T-helper 2 cell (primary cell): ENCODE measurements at places on chromosomes 7 and 10.

DNA sequence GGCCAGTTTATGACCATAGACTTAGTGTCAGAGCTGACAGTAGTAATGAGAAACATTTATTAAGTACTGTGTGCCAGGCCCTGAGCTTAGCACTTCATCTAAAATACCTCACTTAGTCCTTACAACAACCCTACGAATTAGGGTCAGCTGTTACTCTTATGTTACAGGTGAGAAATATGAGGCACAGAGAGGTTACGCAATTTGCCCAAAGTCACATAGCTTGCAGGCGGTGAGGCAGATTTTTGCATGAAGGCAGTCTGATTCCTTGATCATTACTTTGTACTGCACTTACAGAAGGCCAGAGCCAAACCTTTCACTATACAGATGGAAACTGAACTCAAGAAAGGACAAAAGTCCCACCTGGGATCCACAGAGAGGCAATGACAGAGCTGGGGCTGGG, 10.2 kb downstream of the CDH23 start:
- DNase-seq = no peak

DNA sequence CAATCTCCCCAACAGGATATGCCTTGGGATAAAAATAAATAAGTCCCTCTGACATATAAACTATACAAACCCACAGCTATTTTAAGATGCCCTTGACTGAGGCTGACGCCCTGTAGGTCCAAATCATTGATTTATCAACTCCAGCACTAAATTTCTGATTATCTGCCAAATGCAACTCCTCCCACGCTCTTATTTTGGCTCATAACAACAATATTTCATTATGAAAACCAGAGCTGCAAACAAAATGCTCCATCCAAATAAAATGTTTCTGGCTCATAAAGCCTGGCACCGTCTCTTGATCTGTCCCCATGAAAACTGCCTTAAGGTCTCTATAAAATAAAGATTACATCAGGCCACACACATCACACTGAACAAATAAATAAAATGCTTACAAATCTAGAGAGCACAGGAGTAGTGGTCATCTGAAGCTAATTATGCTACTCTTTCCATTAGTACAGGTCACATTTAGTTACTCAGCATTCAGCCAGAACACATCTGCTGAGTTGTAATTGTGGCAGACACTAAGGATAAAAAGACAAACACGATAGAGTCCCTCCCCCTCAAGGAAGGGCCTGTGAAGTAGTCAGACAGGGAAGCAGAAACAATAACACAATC, 28.8 kb downstream of the CACUL1 start:
- DNase-seq = no peak

GRCh38 chr10:78541481-78542140, 507.9 kb downstream of the RPS24 start:
- no peak for DNase-seq

DNA sequence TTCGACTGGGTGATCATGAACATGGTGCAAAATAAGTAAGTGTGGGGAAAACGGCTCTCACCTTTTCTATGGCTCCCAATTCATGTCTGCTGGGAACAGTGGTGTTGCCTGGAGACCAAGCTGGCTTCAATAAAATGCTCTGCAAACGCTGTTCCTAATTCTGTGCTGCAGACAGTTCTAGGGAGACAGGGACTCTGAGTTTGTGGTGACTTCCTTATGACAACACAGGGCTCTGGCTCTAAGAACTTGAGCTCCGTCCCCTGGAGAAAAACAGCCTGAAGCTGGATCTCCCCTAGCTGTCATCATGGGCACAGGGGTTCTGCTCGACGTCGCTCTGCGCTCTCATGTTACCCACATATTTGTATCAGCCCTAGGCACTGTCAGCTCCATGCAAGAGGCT, 61.0 kb upstream of the INSYN2A start:
- no peak for DNase-seq

- DNase-seq = no peak
Observed at GRCh38 chr10:72612203-72612826, 13.6 kb downstream of the MICU1 start.

DNA sequence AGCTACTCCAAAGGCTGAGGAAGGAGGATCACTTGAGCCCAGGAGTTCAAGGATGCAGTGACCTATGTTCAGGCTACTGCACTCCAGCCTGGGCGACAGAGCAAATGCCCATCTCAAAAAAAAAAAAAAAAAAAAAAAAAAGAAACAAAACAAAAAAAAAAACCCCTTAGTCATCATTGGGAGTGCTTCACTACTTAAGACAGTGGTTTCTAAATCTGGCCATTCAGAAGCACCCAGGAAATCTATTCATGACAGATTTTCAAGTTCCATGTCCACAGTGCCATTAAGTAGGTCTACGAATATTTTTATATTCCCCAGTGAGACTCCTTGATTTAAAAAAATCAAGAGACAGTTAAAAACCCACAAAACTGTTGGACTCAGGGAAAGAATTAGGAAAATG, 182.9 kb downstream of the PIP4K2A start:
- no peak for DNase-seq

DNA sequence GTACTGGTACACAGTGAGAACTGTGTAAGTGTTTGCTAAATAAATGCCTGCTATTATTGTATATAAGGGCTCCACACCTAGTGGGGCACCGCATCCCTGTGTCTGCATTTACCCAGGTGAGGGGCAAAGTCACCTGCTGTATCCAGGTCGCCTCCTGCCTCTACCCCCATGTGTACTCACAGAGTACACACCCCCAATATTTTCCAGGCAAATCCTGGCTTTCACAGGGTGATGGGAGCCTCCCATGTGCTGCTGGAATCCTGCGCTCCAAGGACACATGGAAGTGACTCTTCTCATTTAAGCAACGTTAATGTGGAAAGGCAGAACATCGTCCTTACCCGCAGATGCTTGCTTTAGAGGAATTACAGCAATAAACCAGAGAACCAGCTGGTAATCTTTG, 48.2 kb downstream of the ARHGAP22 start:
- DNase-seq = no peak

GRCh38 chr7:155556763-155557162, 10.4 kb upstream of the CNPY1 start:
- no peak for DNase-seq

- DNase-seq = no peak
Observed at GRCh38 chr10:74103560-74104258, 46.9 kb downstream of the AP3M1 start.

DNA sequence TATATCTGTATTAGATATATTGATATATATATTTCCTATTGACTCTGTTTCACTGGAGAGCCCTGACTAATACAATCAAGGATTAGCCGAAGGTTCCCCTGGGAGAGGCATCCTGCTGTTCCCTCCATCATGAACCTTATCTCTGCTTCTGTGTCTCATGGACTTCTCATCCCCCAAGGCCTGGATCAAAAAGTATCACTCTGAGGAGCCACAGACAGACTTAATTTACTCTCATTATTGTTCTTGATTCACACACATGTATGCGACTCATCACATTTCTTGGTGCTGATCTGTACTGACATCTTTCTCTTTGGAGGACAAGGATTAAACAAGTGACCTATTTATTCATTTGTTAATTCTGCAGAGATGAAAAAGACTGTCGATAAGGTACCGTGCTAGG, 550.2 kb downstream of the KCNMA1 start:
- DNase-seq = no peak

GRCh38 chr10:7471720-7472367, 61.0 kb upstream of the SFMBT2 start:
- no peak for DNase-seq

GRCh38 chr10:93452143-93452542, 30.0 kb downstream of the MYOF start:
- no peak for DNase-seq

DNA sequence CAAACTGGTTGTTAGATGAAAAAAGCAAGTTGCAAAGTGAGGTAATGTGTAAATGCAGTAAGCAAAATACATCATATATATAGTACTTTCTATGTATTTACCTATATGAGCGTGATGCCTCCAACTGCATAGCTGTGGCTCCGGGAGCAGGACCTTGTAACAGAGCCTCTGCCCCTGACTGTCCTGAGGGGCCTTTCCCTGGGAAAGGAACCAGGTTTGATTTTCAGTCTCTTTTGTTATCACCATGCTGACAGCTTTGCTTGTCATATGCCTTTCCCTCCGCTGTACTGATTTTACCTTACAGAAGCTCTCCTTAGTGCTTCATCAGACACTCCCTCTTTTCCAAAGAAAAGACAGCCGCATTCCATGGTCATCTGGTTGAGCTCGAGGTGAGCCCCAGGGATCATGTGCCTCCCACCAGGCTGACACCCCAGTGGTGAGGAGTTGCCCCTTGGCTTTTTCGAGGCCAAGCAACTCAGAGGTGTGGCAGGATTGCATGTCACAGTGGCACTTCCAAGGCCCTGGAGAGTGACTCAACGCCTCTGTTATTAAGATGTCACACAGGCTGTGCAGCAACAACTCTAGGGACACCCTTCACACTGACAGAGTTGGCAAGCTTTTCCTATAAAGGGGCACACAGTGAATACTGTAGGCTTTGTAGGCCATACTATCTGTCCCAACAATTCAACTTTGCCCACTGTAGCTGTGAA, 78.9 kb downstream of the ALOX5 start:
- no peak for DNase-seq

GRCh38 chr7:136923111-136923667, 54.7 kb downstream of the CHRM2 start:
- no peak for DNase-seq

GRCh38 chr10:128695931-128696330, 569.7 kb upstream of the MKI67 start:
- DNase-seq = no peak

DNA sequence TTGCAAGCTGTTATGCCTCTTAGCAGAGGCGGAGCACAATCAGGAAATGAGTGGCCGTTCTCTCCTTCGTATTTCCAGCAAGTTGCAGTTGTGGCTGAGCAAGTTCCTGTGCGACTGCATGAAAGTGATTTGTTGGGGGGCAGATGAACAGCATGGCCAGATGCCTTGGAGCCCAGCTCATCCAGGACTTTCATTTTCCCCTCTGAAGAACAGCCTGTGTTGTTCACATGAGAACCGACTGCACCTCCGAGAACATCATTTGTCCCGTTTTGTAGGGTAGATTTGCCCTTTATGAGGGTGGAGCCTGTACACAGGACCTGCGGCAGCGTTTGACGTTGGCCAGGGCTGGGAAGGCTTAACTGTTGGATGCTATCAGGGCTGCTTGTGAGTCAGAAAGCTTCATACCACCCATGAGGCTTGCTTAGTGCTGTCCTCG, 4.4 kb downstream of the BAG3 start:
- DNase-seq = peak; percentile 38

GRCh38 chr7:37524056-37524455, 75.4 kb upstream of the ELMO1 start:
- DNase-seq = no peak

DNA sequence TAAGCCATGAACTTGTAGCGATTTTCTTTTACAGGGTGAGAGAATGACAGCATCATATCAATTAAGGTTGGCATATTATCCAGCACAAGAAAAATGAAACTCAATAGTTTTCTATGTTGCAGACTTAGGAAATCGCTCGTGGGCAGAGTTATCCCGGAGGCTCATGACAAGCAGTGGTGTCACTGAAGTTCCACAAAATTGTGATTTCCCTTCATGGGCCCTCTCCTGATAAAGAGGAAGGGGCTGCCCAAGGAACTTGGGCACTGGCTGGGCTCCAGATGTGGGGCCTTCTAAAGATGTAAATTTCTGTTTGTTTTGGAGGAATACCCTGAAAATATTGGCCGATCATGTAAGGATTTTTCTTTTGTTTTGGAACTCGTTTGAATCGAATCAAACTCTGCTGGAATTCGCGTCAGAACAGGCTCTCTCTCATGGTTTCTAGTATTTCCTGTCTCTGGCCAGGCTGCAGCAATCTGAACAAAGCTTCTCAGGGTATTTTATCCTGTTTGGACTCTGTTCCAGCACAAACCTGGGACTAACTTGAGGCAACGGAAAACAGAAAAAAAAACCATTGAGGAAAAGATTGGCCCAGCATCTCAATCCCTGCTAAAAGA, 340.6 kb upstream of the NRP1 start:
- DNase-seq = no peak

GRCh38 chr10:62632071-62632809, 172.3 kb upstream of the ADO start:
- DNase-seq = peak; percentile 14

GRCh38 chr7:8382004-8382730, 51.2 kb upstream of the NXPH1 start:
- no peak for DNase-seq

GRCh38 chr7:158843771-158844170, 12.6 kb upstream of the DYNC2I1 start:
- DNase-seq = no peak

DNA sequence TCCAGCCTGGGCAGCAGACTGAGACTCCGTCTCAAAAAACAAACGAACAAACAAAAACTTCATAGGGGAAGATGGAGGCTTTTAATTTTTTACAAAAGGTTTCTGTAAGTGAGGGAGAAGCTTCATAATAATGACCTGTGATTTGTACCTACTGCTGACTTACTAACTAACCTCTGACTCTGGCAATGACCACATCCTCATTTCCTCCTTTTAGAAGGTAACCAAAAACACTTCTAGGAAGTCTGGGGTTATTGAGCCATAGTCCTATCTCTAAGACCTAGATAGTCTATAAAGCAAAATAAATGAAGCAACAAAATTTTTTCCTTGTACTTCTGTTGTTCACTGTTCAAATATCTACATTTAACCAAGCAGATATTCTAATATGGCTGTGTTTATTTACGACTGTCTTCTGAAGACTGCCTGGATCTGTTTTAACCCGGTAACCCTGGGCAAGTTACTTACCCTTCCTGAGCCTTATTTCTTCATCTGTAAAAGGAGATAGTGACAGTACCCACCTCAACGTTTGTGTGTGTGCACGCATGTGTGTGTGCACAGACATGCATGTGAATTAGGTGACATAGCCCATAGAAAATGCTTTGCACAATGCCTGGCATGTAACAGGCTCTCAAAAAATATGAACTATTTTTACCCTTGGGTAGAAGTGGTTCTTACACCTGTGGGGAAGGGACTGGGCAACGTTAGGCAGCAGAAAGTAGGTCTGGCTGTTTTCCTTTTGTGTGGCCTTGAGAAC, 30.8 kb upstream of the SMNDC1 start:
- DNase-seq = no peak

- DNase-seq = no peak
Observed at GRCh38 chr10:84739641-84740040, 411.3 kb downstream of the CCSER2 start.

DNA sequence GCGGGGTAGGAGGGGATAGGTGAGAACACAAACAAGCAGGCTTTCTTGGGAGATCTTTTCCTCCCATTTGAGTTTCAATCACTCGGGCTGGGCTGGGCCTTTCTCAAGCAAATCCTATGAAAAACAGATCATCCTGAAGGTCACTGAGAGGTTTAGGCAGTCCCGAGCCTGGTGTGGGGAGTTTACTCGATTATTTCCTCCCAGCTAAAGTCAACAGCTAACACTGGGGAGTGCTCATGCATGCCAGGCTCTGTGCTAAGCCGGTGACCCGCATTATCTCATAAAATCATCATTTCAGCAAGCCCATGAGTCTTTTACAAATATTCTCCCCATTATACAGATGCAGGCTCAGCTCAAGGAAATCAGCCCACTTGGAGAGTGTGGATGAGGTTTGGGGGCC, 85.0 kb upstream of the PAX2 start:
- DNase-seq = no peak

DNA sequence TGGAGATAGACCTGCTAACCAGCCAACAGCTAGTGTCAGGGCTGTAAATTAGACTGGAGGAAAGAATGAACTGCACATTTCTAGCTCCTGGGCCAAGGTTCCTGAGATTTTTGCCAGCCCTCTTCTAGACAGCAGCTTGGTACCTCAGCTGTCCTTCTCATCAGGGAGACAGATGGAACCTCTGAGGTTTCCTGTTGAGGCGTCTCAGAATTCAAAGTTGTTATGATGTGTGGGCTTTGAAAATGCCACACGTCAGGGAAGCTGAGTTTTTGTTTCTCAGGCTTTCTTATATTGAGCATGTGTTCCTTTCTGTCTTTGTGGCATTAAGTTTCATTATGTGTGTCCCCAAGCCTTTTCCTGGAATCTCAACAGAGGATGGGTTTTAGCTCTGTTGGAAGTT, 736.6 kb downstream of the AUTS2 start:
- DNase-seq = no peak
